D721Med (cell line): ENCODE measurements at places on chromosomes 1 and 21.

DNA sequence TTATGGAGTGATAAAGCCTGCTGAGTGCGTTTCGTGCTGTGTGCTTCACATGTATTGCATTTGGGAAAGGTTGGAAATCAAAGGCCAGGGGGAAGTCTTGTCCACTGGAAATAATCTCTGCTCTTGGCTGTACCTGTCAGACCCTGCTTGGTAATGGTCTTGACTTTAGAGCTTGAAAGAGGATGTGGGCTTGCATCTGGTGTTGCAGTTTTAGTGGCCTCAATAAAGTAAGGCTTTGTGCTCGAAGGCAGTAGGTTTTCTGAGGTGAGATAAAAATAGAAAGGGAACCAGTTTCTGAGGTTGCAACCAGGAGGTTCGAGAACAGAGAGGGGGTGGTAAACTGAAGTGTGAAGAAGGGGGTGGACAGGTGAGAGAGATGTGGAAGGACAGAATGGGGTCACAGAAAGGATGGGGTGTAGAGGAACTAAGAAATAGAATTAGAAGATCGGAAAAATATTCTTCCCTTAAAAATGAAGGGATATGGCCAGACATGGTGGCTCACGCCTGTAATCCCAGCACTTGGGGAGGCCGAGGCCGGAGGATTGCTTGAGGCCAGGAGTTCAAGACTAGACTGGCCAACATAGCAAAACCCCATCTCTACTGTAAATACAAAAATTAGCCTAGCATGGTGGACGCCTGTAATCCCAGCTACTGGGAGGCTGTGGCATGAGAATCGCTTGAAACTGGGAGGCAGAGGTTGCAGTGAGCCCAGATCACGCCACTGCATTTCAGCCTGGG lies 1.5 kb downstream of the S100PBP start:
- DNase-seq: no peak

DNA sequence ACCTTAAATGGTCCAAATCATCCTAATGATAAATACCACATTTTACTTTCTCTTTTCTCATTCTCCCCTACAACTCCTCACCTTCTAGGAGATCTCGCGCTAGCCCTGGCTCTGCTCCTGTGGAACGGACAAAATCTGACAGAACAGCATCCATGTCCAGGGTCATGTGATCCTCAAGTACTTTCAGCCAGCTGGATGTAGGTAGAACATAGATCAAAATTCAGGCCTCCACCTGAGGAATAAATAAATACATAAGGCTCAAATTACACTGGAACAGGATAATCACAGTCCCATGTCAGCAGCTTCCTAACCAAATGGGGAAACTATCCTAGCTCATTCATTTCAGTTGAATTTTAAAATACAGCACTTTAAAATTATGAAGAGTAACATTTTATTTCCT lies 33.2 kb downstream of the OTUD7B start:
- no peak for DNase-seq

GRCh38 chr1:175511496-175511895 lies 231.9 kb downstream of the TNR start:
- DNase-seq: no peak

DNA sequence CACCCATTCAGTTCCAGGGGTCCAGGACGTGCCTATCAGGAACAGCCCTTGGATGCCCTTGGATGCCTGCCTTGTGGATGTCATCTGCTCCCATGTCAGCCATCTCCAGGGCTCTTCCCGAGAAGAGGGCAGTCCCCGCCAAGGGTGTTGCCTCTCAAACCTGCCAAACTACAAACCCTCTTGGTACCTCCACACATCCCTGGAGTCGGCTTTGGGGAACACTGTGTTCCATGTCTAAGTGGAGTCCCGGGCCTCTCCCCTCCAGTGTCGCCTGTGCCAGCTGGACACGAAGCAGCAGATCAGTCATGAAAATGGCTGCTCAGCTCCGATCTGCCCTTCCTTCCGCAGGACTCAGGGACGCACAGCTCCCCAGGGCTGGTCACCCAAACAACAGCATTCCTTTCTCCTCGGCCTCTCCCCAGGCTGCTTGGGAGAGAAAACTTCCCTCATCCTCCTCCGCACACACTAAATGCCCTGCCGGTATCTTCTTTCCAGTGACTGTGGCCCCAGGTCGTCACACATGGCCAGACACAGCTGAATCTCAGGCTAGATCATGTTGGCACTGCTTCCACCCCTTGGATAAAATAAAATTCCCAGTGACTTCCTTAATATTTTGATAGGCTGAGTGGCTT lies 53.4 kb downstream of the GALNT2 start:
- DNase-seq: no peak

- DNase-seq: no peak
Measured at GRCh38 chr1:43757343-43758053, 50.2 kb downstream of the ST3GAL3 start.

GRCh38 chr1:21590126-21590880 lies 78.9 kb downstream of the RAP1GAP start:
- DNase-seq: no peak

- no peak for DNase-seq
Measured at GRCh38 chr21:43271452-43272020, 102.7 kb downstream of the CRYAA start.

GRCh38 chr1:41503538-41504113 lies 19.1 kb upstream of the EDN2 start:
- DNase-seq: no peak

DNA sequence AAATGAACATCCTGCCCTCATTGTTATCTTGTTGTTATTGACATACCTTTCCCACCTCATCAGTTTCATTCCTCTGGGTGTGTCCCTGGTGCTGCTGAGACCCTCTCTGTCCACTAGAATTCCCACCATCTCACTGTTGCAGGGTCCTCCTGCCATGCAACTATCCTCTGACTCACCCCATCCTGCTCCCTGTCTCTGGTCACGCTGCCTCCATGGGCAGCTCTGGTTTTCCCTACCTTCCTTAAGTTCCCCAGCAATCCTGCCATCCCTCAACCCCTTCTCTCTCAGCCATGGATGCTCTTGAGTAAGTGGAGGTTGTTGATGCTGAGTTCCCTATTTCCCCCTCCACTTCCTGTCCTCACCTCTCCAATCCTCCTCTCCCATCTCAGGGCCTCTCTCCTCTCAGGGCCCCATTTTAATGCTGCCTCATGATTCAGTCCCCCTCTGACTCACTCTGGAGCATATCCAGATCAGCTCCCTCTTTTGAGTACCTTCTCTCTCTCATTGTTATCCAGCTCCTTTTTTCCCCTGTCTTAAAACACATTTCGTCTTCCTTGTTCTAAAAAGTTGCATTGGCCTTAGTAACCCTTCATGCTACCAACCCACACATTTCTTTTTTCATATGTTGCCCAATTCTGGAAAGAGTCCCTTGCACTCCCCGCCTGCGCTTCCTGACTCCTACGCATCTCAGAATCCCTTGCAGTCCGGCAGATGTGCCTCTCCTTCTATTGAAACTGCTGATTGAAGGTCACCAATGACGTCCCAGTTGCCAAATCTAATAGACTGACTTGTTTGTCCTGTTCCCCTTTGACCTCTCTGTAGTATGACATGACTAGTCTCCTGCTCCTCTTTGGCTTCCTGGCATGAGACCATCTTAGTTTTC lies 92.0 kb downstream of the CNIH3 start:
- no peak for DNase-seq

DNA sequence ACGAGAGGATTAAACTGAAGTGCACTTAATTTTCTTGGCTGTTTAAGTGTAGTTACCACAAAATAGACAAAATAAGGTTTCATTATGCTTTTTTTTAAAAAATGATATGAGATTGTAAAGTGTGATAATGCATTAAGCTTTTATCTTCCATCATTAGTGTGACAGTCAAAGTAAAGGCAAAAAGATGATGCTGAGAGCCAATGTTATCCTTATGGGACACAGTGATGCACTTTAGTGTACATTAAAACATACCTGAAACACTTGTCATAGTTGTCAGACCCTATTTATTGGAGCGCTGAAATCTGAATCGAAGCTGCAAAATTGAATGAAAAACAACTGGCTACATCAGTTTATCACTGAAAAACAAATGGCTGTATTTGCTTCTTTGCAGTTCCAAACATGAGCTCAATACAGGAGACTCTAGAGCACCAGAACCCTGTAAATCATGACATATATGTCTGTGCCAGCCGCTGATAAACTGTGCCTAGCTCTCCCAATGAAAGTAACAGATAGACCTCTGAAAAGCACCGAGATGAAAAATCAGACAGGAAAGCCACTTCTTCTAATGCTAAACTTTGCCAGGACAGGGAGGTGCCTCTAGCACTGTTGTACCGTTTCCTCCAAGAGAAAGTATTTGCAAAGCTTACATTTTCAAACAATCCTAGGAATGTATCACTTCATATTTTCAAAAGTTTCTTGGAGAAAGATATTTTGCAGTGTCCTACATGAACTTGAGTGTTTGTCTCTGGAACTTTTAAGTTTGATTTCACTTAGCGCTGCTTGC lies 120.7 kb upstream of the TMPRSS15 start:
- DNase-seq: no peak

DNA sequence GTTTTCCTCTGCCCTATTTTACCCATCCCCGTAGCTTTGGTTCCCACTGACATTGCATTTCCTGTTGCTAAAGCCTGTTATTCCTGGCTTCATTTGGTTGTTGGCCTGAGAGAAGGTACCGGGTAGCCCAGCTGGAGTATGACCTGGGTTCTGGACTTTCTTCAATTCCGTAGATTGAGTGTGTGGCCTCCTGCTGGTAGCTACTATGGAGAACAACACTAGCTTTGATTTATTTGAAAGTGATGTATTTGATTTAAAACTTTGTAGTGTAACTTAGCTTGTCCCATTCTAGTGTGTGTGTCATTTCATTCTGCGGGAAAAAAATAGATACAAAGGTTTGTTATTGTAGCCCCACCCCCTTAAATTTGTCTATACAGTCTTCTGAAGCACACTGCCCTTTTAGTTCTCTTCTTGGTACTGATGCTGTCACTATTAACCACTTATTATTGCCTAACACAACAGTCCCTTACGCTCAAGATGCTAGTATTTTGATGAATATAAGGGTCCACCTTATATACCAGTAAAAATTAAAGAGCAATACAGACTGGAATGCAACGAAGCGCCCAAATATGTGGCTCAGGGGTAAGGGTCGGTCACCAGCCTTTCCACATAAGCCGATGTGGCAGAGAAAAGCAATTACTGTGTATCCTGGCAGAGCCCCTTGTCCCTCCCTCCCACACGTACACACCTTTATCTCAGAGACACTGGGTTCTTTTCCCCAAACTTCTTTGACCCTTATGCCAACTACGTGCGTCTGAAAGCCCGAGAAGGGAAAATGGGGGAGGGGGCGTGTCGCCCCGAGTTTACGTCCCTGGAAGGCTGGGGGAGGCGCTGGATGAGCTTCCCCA lies 643 bp upstream of the MOV10 start:
- DNase-seq: no peak

DNA sequence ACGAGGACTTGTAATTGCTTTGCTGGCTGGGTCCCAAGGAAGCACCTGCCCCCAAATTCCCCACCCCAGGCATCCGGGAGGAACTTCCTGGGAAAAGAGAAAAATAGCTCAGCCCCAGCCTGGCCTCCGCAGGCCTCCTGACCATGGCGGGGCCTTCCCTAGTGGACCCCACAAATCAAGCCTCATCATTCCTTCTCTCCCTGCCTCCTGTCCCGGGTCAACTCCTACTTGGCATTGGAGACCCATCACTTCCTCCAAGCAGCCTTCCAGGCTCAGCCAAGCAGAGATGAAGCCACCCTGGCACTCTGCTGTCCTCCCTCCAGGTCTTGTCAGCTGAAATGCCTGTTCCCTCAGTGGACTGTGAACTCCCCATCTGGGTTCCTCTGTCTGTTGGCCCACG lies 38.0 kb downstream of the AJAP1 start:
- DNase-seq: no peak

DNA sequence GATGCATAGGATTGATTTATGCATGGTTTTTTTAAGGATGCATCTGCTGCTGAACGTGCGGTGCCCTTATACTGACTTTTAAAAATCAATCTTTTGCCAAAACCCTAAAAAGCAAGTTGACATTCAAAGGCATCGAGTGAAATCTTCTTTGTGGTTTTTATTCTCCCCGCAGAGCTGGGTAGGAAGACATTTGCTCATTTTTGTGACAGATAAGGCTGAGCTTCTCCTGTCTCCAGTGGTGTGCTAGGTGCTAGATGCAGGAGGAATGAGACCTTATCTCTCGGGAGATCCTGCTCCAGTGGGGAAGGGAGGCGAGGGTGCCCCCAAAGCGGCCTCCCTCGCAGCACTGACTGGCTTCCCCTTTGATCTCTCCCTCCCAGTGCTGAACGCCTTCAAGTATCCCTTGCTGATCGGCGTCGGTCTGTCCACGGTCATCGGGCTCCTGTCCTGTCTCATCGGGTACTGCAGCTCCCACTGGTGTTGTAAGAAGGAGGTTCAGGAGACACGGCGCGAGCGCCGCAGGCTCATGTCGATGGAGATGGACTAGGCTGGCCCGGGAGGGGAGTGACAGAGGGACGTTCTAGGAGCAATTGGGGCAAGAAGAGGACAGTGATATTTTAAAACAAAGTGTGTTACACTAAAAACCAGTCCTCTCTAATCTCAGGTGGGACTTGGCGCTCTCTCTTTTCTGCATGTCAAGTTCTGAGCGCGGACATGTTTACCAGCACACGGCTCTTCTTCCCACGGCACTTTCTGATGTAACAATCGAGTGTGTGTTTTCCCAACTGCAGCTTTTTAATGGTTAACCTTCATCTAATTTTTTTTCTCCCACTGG lies 14.9 kb upstream of the CD101 start:
- no peak for DNase-seq

GRCh38 chr1:38474738-38475623 lies 384.6 kb downstream of the RRAGC start:
- no peak for DNase-seq

DNA sequence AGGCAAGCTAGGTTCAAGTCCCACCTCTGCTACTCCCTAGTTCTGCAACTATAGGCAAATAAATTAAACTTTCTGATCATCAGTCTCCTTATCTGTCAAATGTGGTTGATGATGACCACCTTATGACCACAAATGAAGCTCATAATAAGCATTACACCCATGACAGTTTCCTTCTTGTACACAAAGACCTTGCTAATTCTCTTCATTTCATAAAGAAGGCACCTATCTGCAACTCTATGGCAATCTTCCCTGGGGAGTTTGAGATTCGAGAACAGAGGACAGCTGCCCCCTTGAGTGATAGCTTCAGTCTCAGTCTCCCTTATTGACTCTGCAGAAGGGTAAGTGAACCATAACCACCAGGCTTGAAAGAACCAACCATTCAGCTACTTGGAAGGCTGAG lies 503.1 kb upstream of the DAB1 start:
- DNase-seq: no peak

- DNase-seq: no peak
Measured at GRCh38 chr1:55820501-55820900, 605.3 kb upstream of the USP24 start.

DNA sequence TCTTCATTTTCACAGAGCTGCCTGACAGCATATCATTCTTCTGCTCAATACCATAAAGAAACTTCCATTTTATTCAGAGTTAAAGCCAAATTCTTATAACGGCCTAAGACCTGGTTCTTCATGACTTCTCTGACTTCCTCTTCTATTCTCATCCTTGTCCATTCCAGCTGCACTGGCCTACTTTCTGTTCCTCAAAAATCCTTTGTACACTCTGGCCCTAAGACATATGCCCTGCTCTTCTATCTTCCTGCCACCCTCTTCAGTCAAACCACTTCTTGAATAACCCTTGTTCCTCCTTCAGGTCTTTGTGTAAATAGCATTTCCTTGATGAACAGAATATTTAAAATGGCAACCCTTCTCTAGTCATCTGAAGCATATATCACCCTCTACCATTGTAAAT lies 1338.7 kb upstream of the ADGRL2 start:
- no peak for DNase-seq
